ENCODE measurements at places on chromosomes 5 and 9.

DNA sequence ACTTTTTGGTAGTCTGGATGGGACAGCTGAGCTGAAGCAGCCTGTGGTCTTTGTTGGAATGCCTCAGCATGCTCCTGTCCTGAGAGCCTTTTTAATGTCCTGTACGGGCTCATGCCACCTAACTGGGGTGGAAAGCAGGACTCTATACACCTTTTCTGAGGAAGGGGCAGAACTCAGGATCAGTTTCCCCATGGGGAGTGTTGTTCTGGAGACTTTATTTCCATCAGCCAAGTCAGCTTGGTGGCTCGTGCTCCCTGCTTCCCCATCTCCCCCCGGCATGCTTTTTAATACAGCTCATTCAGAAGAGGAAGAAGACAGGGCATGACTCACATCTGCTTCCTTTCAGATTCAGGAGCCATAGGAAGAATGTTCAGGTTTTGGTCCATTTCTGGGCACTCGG, 5.1 kb upstream of the SEPTIN8 start:
- no peak for DNase-seq

GRCh38 chr9:135830496-135830895, 76.8 kb downstream of the CAMSAP1 start:
- no peak for DNase-seq

- DNase-seq = no peak
Observed at GRCh38 chr9:71941060-71941568, 29.7 kb downstream of the C9orf85 start.

GRCh38 chr5:88391991-88392390, 123.3 kb upstream of the TMEM161B start:
- no peak for DNase-seq

GRCh38 chr5:84411832-84412605, 27.3 kb upstream of the EDIL3 start:
- no peak for DNase-seq

GRCh38 chr5:96254980-96255691, 177.9 kb downstream of the PCSK1 start:
- DNase-seq = no peak

GRCh38 chr9:22160221-22160620, 151.1 kb upstream of the CDKN2B start:
- no peak for DNase-seq

- peak; percentile 24 for DNase-seq
Observed at GRCh38 chr5:135831851-135832555, 2.5 kb upstream of the SLC25A48 start.

DNA sequence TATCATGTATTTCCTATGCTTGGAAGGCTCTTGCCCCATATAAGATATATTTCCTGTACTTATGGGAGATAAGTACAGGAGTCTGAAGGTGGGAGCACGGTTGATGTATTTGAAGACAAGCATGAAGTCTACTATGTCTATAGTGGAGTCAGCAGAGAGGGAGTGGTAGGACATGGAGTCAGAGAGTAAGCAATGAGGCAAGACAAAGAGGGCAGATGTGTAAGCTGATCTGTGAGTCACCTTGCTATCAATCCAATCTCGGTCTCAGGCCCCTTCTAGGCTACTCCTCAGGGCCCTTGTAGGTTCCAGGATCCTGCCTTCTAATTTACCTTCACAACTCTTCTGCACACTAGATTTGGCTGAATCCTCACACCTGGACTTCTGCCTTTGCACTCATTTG, 105.5 kb downstream of the MACIR start:
- no peak for DNase-seq

- DNase-seq = no peak
Observed at GRCh38 chr5:173499471-173500212, 116.8 kb downstream of the BOD1 start.

DNA sequence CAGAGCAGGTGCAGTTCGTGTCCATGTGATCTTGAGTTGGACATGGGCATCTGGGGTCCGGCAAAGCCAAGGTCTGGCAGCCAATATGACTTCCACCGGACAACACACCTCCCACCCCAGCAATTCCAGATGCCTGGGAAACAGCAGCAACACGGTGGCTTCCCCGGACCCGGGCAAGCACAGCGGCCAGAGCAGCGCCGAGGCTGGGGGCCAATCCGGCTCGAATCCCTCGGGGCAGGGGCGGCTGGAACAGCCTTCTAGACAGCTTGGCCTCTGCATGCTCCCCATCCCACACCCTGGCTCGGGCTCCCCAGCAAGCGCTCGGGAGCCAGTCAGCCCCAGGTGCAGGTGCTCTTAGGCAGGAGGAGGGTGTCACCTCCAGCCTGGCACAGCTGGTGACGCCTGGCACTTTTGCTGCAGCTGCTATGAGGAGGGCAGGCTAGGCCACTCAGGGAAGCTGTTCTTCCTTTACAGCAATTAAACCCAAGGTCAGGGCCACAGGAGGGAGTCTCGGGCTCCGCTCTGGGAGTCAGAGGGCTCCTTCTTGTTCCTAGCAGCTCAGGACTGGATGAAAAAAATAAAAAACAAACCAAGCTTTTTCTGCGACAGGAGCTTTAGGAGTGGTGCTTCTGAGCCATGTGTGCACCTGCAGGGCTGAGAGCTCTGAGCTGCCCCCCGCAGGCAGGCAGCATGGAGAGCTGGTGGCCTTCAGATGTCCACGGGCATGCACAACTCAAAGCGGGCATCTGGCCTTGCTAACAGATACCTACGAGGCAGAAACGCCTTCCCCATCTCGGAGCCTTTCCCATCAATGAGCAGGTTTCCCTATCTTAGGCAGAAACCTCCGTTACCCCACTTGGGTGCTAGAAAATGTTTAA, 28.2 kb downstream of the DBH start:
- DNase-seq = no peak

- DNase-seq = no peak
Observed at GRCh38 chr9:37066139-37066725, 32.2 kb upstream of the PAX5 start.

DNA sequence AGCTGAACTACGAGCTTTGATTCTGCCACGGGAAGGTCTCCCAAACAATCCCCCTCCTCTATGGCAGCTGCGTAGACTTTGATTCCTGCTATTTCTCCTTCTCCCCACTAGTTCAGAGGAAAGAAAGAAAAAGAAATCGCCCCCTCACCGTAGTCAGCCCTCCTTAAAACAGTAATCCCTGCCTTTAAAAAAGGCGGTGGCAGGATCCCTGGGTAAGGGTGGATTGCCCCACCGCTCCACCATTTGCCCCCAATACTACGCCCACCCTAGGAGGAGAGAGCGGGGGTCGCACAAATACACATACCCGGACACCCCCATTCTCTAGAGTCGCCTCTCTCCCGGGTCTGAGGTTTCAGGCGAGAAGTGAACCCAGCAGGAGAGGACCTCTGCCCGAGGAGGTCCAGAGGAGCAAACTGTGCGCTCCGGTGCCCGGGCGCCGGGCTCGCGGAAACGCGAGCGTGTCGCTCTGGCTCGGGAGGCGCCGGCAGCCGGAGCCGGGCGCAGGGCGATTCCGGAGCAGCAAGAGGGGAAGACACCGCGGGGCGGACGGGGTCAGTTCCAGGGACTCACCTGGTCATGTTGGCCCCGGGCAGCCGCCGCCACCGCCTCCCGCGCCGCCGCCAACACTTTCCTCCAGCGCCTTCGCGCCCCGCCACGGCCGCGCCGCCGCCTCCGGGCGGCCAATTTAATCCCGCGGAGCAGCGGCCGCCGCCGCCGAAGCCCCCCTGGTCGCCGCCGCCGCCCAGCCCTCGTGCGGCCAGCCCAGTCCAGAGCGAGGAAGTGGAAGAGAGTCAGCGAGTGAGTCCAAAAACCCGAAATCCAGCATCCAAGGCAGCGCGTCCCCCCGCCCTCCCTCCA, 1057.7 kb upstream of the DMAC1 start:
- peak; percentile 59 for DNase-seq

DNA sequence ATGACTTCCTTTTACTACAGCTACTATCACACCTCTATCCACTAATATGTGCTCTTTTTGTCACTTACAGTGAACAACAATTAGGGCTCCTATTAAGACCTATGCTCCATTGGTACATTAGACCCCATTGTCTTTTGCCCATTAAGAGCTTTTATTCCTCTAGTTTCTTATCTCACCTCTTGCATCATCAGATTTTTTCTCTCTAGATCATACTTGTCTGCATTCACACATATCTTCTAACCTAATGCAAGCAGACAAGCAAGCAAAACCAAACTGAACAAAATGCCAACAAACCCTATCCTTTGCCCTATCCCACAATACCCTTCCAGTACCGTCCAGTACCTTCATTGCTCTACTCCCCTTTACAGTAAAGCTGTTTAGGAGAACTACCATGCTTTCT, 10.1 kb upstream of the RBM27 start:
- DNase-seq = no peak

DNA sequence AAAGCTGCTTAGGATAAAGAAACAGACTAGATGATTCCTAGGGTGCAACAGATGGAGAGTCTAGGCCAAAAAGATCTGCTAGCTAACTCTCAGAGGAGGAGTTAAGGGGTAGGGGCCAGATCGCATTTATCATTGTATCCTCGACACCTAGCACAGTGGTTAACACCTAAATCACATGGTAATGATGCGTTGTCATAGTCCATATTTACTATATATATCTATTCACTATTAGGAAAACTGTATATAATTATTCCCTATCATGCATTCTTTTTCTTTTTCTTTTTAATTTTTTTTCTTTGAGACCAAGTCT, 92.8 kb upstream of the SLC44A1 start:
- DNase-seq = no peak

- DNase-seq = no peak
Observed at GRCh38 chr5:124747791-124748686, 1.6 kb upstream of the ZNF608 start.

DNA sequence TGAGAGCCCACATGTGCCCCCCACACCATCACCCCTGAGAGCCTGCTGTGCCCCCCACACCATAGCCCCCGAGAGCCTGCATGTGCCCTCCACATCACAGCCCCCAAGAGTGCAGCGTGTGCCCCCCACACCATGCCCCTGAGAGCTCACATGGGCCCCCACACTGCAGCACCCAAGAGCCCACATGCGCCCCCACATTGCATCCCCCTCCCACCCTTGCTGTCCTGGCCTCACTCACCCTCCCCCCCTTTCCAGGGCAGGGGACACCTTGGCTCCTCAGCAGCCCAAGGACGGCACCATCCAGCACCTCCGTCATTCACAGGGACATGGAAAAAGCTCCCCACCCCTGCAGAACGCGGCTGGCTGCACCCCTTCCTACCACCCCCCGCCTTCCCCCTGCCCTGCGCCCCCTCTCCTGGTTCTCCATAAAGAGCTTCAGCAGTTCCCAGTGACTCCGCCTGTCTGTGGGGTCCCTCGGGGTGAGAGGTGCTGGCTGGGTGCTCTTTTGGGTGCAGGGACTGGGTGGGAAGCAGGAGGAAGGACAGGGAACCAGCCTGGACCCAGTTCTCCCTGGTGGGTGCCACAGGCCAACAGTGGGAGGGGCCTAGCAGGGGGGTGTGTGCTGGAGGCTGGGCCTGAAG, 5.0 kb downstream of the LCN1 start:
- DNase-seq = peak; percentile 37

GRCh38 chr5:135438636-135439221, 8.4 kb downstream of the DCANP1 start:
- DNase-seq = peak; percentile 13

GRCh38 chr5:14148890-14149671, 5.9 kb downstream of the TRIO start:
- DNase-seq = no peak

GRCh38 chr5:2866662-2867372, 115.3 kb upstream of the IRX2 start:
- DNase-seq = no peak

DNA sequence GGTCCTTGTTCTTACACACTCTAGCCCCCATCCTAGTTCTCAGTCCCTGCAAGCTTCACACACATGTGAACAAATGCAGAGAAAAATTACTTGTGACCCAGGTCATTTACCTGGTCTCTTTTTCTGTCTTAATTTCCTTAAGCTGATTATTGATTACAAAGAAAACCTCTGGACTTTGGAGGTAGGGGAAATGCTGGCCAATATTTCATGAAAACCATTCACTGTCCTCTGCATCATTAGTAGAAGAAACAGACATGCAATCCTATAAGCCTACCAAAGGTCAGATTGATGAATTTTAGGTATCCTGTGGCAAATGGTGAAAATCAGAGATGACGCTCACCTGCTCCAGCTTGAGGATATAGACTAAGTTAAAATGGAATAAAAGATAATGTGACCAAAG, 366.8 kb downstream of the ARRDC3 start:
- no peak for DNase-seq

- peak; percentile 64 for DNase-seq
Observed at GRCh38 chr9:127769929-127770582, 8.4 kb downstream of the SH2D3C start.

- no peak for DNase-seq
Observed at GRCh38 chr5:86838083-86838482, 220.3 kb downstream of the COX7C start.

DNA sequence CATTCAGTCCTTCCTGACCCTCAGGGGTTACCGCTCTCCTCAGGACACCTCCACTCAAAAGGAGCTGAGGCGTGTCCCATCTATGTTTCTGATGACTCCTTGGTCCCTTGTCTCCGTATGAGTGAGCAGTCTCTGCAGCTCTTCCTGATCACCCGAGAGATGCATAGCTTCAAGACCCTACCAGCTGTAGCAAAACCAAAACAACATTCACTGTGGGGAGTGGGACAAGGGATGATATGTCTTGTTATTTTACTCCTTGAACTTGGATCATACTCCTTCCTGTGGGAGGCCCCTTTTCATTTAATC, 14.4 kb downstream of the GLDC start:
- peak; percentile 62 for DNase-seq

DNA sequence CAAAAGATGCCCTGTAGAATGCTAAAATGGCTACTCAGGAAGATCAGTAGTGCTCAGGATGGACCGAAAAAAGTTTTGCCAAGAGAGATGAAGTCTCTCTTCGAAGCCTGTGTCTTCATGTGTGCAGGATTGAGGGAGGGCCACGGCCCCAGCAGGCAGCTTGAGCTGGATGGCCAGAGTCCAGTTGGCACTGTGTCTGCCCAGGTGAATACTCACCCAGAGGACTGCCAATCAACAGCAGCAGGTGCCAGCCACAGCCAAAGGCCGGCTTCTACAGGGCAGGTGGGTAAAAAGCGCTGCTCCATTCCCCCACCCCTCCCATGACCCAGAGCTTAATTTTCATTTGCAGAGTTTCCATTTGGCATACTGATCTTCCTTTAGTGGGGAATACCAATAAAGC, 287.9 kb upstream of the ZNF608 start:
- no peak for DNase-seq

DNA sequence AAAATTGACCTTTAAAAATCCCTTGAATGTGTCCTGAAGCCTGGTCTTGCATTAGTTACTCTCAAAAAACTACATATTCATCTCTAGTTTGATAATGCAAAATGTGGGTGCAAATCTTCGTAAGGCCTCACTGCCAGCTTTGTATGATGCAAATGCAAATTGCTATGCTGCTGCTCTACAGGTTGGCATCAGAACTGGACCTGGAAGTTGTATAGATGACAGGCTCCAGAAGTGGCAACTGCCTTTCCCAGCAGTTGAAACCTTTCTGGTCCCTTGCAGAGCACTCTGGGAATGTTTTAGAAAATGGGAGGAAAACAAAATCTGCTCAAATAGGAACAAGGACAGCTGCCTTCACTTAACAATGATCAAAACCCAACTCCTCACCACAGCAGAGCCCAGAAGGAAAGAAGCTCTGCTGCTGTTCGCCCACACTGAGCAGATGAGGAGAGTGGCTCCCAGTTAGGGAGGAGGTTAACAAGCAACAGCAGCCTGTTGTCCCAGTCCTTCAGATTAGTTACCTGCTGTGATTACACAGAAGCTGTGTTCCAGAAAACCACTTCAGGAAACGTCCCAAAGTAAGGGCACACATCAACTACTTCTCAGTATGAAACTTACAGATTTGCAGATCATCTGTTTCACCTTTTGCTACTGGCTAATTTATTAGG, 93.5 kb downstream of the PLPP1 start:
- DNase-seq = no peak

Data from activated CD8-positive, alpha-beta memory T cell treated with anti-CD3 and anti-CD28 coated beads for 24 hours (primary cell).